ENCODE measurements at places on chromosomes 11 and 22. TPM values are rescaled to one million over a fixed set of nuclear protein-coding genes. Genes with fewer than 3 reads are reported as not detected.

Gene RBX1
- 50.9 TPM for total RNA-seq

Gene MS4A18
- not detected for total RNA-seq

Gene LRRN4CL
- 0.87 TPM for total RNA-seq

Gene RAG2
- not detected for total RNA-seq

Gene MRGPRE
- 0.87 TPM for total RNA-seq

Gene KREMEN1
- total RNA-seq = 18.9 TPM

Gene MN1
- total RNA-seq = 32.0 TPM

Gene C11orf97
- total RNA-seq = not detected

Gene FBLN1
- 121 TPM for total RNA-seq

Gene MS4A15
- not detected for total RNA-seq
